Activated T-helper 17 cell treated with anti-CD3 and anti-CD28 coated beads, Interleukin-2, amount 50 U/mL, for 72 hours (primary cell): ENCODE measurements at places on chromosomes 6 and 20.

- ATAC-seq = no peak
Observed at GRCh38 chr6:149636124-149636523, 12.4 kb downstream of the KATNA1 start.

DNA sequence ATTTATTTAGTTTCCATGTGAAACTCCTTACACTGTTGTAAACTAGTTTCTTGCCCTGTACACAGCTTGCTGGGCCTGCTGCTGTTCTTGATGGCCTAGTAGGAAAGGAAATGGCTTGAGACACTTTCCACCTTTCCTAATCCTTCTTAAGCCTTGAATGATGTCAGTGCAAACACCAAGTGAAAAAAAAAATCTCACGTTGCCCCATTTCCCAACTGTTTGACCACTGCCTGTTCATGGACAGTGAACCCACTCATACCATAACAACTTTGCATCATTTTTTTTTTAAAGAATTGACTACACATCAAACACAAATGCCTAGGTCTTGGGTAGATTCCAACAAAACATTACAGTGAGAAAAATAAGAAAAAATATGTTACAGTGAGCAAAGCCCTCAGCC, 653.6 kb upstream of the FLRT3 start:
- no peak for ATAC-seq

GRCh38 chr6:43150051-43150751, 20.9 kb upstream of the SRF start:
- ATAC-seq = no peak

DNA sequence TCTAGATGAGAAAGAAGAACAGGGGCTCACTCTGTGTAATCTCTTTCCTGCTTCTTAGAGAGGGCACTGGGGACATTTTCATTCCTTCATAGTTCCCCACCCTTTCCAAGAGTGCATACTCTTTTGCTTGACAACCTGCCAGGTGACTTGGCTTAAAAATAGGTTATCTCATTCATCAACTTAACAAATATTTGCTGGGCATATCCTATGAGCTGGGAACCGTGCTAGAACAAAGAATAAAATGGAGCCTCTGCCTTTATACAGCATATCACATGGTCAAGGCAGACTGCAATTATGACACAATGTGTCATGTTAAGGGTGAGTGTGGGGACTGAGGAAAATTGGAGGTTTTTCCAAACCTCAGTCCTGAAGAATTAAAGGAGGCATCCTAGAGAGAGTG, 209.8 kb upstream of the FOXA2 start:
- ATAC-seq = no peak

GRCh38 chr6:136677344-136677743, 114.9 kb downstream of the MAP3K5 start:
- ATAC-seq = no peak

- ATAC-seq = no peak
Observed at GRCh38 chr6:47109281-47109680, 67.1 kb upstream of the ADGRF1 start.

DNA sequence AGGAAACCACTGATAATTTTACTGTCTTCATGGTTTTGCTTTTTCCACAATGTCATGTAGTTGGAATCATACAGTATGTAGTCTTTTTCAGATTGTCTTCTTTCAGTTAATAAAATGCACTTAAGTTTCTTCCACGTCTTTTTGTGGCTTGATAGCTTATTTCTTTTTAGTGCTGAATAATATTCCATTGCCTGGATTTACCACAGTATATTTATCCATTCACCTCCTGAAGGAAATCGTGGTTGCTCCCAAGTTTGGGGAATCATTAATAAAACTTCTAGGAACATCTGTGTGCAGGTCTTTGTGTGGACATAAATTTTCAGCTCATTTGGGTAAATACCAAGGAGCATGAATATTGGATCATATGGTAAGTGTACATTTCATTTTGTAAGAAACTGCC, 38.8 kb upstream of the ZNFX1 start:
- ATAC-seq = no peak

- ATAC-seq = peak; percentile 52
Observed at GRCh38 chr6:157597461-157598312, 216.7 kb downstream of the ZDHHC14 start.

GRCh38 chr6:100179576-100179975, 185.6 kb upstream of the MCHR2 start:
- ATAC-seq = no peak

- no peak for ATAC-seq
Observed at GRCh38 chr6:56868687-56869086, 86.2 kb upstream of the BEND6 start.

DNA sequence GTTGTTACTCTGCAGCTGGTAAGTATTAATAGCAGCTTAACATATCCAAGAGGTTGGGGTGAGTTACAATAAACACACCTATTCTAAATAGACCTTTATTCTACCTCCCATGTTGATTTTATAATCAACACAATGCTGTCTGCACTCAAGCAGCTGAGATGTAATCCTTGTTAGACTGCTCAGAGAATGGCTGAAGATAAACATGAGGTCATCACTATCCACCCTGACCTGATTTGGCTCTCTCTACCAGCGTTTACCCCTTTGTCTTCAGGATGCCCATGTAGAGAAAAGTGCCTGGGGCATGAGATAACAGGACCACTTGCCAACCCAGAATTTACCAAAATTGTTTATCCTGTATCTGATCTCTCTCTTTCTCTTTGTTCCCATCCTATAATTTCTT, 220.7 kb upstream of the DEFB112 start:
- no peak for ATAC-seq

- no peak for ATAC-seq
Observed at GRCh38 chr20:33672426-33673113, 1.7 kb downstream of the NECAB3 start.

DNA sequence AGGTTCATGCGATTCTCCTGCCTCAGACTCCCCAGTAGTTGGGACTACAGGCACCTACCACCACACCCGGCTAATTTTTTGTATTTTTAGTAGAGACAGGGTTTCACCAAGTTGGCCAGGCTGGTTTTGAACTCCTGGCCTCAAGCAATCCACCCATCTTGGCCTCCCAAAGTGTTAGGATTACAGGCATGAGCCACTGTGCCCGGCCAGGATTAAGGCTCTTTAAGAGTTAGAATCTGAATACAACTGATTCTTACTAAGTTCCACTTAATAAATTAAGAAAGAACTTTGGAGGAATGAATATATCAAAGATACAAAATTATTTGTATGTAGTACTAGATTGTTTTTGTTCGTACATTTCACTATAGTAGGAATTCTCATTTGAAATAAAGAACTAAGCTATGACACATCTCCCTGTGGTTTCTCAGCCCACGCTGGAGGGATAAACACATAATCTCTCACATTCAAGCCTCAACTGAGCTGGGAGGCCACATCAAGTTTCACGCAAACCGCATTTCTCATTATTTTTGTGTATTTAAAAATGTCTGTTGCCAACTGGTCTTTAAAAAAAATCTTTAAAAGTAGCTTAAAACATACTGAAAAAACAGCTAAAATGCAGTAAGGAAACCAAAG, 34.2 kb downstream of the DTNBP1 start:
- peak; percentile 99 for ATAC-seq

DNA sequence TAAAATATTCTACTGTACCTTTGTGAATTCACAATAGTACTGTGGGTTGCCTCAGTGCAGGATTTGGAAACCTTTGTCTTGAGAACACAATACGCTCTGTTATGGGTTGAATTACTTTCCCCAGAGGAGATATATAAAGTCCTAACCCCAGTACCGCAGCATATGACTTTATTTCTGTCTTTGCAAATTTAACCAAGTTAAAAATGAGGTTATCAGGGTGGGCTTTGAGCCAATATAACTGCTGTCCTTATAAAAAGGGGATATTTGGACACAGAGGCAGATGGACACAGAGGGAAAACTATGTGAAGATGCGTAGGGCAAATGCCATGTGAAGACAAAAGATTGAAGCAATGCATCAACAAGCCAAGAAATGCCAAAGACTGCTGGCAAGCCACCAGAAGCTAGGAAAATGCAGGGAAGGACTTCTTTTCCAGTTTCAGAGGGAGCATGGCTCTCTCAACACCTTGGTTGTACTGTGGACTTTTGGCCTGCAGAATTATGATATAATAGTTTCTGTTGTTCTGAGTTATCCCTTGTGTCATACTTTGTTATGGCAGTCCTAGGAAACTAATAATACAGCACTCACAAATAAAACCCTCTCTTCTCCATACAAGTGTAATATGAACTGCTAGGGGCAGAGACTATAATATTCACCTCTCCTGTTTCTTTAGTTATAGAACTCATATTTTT, 292.6 kb upstream of the SPTLC3 start:
- no peak for ATAC-seq

- no peak for ATAC-seq
Observed at GRCh38 chr20:44461142-44461802, 14.4 kb upstream of the TTPAL start.

- peak; percentile 75 for ATAC-seq
Observed at GRCh38 chr6:87473419-87473903, 687 bp downstream of the SLC35A1 start.

- no peak for ATAC-seq
Observed at GRCh38 chr6:119887666-119888065, 538.1 kb upstream of the MAN1A1 start.

- peak; percentile 31 for ATAC-seq
Observed at GRCh38 chr6:106102034-106102433, 15.9 kb downstream of the PRDM1 start.

DNA sequence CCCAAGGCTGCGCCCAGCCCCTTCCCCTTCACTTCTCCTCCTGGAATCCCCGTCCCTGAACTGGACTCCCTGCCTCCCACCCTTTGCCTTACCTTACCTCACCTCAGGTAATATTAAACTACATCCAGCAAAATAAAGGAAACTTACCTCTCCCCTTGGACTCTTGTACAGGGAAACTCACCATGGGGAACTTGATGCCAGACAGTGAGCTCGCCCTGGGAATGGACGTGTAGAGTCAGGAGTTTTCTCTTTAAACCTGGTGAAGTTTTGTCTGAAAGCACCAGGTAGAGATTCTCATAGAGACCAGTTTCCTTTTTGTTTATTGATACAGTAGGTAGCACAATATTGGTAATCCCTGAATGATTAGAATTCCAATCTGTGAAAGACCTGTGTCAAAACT, 544 bp upstream of the HLA-C start:
- no peak for ATAC-seq

DNA sequence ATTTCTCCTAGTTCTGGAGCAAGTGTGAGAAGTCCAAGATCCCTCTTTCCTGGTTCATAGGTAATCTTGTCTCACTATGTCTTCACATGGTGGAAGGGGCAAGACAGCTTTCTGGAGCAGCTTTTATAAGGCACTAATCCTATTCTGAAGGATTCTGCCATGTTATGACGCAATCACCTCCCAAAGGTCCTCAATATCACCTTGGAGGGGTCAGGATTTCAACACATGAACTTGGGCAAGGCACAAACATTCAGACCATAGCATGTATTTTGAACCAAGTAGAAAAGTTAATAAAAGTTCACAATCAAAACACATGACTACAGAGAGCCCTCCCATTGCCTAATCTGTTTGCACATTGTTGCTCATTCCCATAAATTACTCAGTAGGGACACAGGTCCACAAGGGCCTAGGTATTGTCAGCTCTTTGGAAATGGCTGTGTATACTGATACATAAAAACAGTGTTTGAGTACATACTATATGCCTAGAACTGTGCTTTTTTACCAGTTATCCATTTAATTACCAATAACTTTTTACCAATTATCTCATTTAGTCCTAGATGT, 11.3 kb upstream of the TRDN start:
- ATAC-seq = no peak

DNA sequence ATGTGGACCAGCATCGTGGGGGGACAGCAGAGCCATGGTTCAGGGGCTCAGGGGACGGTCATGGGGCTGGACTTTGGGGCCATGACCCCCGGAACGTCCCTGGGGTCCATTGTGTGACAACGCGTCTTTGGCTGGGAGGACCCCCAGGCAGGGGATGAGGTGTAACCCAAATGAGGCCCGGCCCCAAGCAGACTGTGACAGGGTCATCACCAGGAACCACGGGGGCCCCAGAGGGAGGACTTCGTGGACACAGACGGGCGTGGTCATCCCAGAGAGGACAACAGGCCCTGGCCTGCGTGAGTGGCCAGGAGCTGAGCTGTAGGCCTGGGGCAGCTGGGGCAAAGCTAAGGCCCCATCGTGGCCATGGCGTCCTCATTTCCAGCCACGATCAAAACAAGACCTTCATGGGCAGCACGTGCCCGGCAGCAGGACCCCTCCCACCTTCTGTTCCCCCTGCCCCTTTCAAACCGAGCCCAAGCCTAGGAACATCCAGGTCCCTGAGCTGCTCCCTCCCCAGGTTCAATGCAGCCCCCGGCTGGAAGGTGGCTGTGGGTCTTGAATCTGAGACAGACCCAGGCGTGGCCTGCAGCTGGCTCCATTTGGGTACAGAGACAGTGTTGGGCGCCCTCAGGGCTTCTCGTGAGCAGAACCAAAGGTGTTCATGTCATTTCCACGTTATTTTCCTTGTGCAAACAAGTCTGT, 187.8 kb downstream of the TAF4 start:
- ATAC-seq = no peak

DNA sequence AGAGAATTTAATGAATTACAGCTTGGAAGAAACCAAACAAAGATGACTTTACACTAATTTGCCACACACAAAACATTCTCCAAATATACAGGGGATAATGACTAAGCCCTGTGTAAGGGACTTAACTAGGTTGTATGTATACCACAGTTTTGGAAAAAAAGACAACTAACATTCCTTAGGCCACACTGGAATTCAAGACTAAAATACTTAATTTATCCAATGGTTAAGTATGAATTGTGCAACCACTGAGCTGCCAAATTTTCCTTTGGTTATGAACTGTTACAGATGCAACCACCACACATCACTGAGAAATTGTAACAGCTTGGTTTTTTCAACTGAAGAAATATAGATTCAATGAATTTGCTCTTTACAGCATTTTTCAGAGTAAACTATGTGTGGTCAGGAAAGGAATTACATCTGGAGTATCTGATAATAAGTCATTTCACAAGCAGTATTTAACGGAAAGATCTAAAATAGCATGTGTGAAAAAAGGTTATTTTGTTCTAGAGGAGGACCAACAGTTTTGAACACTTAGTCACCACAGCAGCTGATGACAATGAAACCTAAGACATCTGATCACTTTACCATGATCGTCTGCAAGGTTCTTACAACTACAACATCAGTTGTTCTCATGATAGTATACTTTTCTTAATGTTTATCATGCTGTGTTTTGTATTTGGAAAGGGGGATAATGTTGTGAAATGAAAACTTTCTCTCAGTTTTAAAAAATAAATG, 318.8 kb downstream of the BCKDHB start:
- ATAC-seq = no peak

DNA sequence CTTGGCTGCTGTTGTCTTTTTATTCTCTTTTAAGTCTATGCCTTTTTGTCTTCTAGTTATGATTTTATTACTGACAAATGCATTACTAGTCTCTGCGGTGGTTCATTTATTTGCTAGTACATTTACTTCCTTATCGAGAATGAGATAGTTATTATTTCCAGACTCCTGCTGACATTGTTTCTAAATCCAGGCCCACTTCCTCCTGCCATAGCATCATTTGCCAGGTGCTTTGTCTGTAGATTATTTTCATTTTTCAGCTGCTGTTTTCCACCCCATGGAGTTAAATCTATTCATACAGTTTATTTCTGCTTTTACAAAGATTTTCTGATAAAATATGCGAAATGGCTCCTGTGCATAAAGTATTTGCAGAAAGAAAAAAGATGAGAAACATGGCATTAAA, 459.7 kb downstream of the MMUT start:
- no peak for ATAC-seq
